ENCODE measurements at places on chromosomes 16 and 17. TPM values are rescaled to one million over a fixed set of nuclear protein-coding genes. Genes with fewer than 3 reads are reported as not detected.

Gene GPRC5B
- 15.4 TPM for total RNA-seq

Gene SP6
- 4.7 TPM for total RNA-seq

Gene SLC5A11
- 0.27 TPM for total RNA-seq

Gene G6PC1
- not detected for total RNA-seq

Gene ST6GALNAC1
- total RNA-seq: 16.6 TPM

Gene CACNA1G
- 0.21 TPM for total RNA-seq

- H3K27ac ChIP-seq: no peak overlapping the region
- DNase-seq: no peak
- no peaks in the 10 kb centered on the region for H3K36me3 ChIP-seq
- H3K4me1 ChIP-seq: no peaks in the 10 kb centered on the region
- no peak overlapping the region for H3K4me3 ChIP-seq
These were observed 58.7 kb upstream of the LYRM9 start for GRCh38 chr17:27951872-27952271.

GRCh38 chr17:56478836-56479447 lies 114.6 kb upstream of the NOG start:
- H3K27ac ChIP-seq: no peak overlapping the region
- DNase-seq: no peak

DNA sequence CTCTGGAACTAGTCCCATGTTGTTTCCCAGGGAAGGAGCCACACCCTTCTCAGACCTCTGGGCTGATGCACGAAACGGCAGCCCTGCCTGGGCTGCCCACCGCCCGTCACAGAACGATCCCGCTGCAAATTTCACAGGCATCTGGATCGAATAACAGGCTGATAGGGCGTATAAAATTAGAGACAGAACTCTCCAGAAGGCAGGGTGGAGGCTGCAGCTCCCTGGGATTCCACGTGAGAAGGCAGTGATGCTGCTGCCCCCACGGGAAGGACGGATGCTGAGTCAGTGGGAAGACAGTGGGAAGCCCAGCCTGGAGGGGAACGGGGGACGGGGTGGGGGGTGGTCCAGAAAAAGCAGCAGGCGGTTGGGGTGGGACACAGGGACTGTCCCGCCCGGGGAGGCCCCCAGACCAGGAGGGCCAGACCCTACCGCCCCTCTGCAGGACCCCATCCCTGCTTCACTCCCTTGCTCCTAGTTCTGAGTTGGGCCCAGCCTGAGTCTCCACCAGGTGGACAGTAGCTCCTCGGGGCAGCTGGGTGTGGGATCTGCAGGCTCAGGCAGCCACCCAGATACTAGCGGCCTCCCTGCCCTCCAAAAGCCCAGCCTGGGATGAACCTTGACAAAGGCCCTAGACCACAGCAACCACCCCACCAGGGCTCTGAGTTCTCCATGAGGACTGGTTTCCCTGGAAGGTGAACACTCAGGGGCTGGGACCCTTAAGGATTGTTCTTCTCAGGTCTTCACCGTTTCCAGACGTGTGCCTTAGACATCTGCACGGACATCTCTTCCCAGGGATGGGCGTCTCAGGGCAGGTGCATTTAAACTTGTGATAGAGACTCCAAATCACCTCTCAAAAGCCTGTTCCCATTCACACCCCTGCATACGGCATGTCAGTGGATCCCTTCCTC lies 117.8 kb downstream of the METRNL start:
- no peaks in the 10 kb centered on the region for H3K36me3 ChIP-seq
- H3K27me3 ChIP-seq: no peaks in the 10 kb centered on the region
- no peak overlapping the region for H3K27ac ChIP-seq
- peak; percentile 42 for DNase-seq
- H3K4me1 ChIP-seq: peaks cover 54% of the 10 kb centered on the region

- H3K4me1 ChIP-seq: no peaks in the 10 kb centered on the region
- peaks cover 18% of the 10 kb centered on the region for H3K27me3 ChIP-seq
- H3K27ac ChIP-seq: no peak overlapping the region
- no peak for DNase-seq
- H3K4me3 ChIP-seq: no peak overlapping the region
- H3K36me3 ChIP-seq: no peaks in the 10 kb centered on the region
These were observed 7.3 kb upstream of the ALOX15 start for GRCh38 chr17:4648741-4649140.

GRCh38 chr16:67666032-67666551 lies 458 bp downstream of the ENKD1 start:
- DNase-seq: peak; percentile 71
- peak overlapping the region; percentile 85 for H3K4me3 ChIP-seq
- no peaks in the 10 kb centered on the region for H3K27me3 ChIP-seq
- peaks cover 17% of the 10 kb centered on the region for H3K36me3 ChIP-seq

DNA sequence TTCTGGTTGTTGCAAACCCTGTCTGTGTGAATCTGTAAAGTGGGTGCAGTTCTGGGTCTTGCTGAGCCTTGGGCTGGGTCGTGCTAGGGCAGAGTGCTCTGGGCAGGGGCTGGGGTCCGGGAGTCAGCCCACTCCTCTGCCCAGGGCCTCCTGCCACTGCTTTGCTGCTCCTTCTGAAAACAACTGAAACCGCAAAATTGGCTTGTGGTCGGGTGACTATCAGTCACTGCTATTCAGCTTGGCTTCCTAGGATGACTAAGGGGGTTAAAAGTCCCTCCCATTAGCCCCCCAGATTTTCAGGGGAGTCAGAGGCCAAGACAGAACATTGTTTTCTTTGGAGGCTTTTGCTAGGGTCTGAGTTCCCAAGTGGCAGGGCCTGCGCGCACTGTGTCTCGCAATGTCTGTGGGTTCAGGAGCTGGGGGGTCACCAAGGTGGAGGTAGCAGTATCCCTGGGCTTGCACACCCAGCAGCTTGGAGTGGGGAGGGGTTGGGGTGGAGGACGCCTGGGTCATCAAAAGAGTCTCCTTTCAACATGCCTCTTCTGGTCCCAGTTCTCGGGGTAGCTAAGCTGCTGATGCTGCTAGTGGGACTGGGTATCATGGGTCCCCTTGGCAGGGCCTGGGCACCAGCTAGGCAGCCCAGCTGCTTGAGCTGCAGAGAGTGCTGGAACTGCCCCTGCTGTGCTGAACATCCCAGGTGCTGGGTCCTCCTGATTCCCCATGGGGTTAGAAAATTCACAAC lies 13.5 kb upstream of the TBX21 start:
- no peak for DNase-seq
- H3K4me1 ChIP-seq: peaks cover 14% of the 10 kb centered on the region
- no peak overlapping the region for H3K27ac ChIP-seq
- no peak overlapping the region for H3K4me3 ChIP-seq

DNA sequence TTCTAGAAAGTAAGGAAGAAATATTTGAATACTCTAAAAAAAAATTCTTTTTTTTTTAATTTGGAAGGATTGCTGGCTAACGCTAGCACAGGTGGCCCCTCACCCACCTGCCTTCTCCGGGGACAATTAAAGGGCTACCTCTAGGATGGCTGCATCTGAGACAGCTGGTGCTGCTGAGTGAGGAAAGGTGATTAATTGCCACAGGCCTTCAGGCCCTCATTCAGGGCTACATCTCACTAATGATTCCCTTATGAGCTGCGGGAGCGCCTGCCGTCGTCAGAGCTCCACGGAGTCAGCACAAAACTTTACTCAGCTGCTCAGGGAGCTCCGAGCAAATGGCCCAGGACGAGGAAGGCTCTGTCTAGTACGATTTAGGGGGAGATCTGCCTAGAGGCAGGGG lies 27.0 kb upstream of the AKTIP start:
- H3K36me3 ChIP-seq: no peaks in the 10 kb centered on the region
- DNase-seq: no peak
- no peak overlapping the region for H3K27ac ChIP-seq
- H3K4me3 ChIP-seq: no peak overlapping the region

Measured in lower lobe of right lung (tissue), 2 donors.